ENCODE measurements at places on chromosomes 7 and 10. TPM values are rescaled to one million over a fixed set of nuclear protein-coding genes. Genes with fewer than 3 reads are reported as not detected.

Gene PLAC9
- total RNA-seq, result 38.0 TPM

Gene GNG11
- total RNA-seq, result 23.2 TPM

Gene DGKI
- total RNA-seq, result 0.09 TPM

Gene PLCE1
- 10.5 TPM for total RNA-seq

Measured in lower lobe of right lung (tissue), 2 donors.